ENCODE measurements at places on chromosomes 2 and 18.

DNA sequence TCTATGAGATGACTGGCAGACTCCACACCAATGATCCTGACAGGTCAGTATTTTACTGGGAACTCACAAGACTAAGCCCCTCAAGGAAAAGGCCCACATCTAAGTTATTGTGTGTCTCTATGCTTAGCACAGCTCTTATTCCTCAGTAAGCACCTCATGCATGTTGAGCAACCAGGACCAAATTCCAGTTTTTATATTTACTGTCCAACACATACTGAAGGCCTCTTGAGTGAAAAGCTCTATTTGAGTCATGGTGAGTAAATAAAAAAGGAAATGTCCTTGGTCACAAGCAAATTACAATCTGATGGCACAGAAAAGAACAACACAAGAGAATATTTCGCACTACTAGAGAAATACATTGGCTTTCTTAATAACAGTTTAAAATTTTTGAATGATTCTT is 87.9 kb upstream of the ETAA1 start:
- no peak for DNase-seq

DNA sequence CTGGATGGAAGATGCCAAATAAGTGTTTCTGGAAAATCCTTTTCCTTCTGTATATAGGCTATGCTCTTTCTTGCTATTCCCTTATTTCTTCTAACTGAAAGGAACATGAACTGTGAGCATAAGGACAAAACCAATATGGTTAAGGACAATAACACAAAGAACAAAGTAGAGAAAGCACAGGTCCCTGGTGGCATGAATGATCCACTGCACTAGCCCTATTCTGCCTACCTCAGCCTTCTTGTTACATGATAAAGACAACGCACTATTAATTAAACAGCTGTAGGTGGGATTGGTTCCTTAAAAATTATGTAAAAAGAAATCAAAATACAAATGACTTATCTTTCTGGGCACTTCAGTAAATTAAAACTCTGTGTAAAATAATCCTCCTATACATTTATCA is 1.9 kb upstream of the WDR75 start:
- DNase-seq = no peak

DNA sequence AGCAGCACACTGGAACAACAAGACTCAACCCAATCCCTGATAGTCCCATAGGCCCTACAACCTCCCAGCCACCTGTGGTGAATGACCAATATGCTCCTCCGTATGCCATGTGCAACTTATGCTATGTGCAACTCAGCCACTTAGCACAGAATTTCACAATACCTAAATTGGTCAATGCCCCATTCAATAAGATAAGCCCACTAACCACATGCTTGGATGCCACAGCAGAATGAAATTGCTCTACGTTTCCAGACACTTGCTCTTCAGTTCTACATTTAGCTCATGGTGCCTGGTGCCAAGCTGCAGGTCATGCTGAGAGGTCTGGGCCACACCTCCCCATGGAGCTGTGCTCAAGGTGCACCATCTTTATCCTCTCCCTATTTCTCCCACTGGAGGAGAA is 159.8 kb downstream of the EN1 start:
- DNase-seq = no peak

- no peak for DNase-seq
Measured at GRCh38 chr2:52356556-52356955, 1324.6 kb upstream of the NRXN1 start.

GRCh38 chr2:118589721-118590120 is 257.7 kb downstream of the EN1 start:
- no peak for DNase-seq

DNA sequence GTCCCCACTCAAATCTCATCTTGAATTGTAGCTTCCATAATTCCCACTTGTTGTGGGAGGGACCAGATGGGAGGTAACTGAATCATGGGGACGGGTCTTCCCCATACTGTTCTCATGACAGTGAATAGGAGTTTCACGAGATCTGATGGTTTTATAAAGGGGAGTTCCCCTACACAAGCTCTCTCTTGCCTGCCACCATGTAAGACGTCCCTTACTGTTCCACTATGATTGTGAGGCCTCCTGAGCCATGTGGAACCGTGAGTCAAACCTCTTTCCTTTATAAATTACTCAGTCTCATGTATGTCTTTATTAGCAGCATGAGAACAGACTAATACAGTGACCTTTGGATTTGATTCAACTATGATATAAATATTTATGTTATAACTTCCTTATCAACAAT is 78.0 kb downstream of the CYRIA start:
- no peak for DNase-seq

- DNase-seq = no peak
Measured at GRCh38 chr18:70219688-70220087, 14.2 kb upstream of the RTTN start.
